ENCODE measurements at places on chromosomes 12 and 14. TPM values are rescaled to one million over a fixed set of nuclear protein-coding genes. Genes with fewer than 3 reads are reported as not detected.

- H3K27me3 ChIP-seq = no peaks in the 10 kb centered on the region
- H3K27ac ChIP-seq = no peak overlapping the region
- H3K36me3 ChIP-seq = no peaks in the 10 kb centered on the region
- H3K4me3 ChIP-seq = no peak overlapping the region
- no peaks in the 10 kb centered on the region for H3K4me1 ChIP-seq
- DNase-seq = no peak
These were observed 131.5 kb upstream of the MGAT4C start for GRCh38 chr12:86387591-86388145.

DNA sequence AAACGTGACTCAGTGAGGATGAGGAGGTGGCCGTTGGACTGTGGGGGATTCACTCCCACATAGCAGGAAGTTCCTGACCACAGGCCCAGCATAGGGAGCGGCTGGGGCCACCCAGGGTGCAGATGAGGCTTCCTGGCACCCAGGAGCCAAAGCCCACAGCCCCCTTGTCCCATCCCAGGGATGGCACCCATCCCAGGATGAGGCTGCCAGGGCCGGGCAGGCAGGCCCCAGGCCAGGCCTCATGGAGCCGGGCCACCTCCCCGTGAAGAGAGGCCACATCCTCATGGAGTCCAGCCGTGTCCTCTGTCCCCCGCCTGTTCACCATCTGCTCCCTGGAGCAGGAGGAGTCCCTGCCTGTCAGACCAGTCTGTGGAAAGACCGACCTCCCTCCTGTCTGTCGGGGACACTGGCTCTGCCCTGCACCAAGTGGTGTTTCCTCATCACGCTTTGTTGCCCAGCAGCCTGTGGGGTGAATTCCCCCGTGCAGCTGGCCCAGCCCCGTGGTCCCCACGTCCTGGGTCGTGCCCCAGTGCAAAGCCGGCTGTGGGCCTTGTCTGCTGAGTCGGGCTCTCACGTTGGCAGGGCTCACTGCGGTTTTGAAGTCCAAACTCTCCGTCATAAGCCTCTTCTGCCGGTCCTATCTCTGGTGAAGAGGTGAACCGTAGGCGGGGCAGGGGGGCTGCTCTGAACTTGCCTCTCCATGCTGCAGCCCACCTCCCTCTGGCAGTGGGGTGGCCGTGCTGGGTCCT is 24.5 kb downstream of the MMP17 start:
- no peak for DNase-seq
- no peaks in the 10 kb centered on the region for H3K4me1 ChIP-seq
- H3K27me3 ChIP-seq = no peaks in the 10 kb centered on the region
- no peak overlapping the region for H3K27ac ChIP-seq

DNA sequence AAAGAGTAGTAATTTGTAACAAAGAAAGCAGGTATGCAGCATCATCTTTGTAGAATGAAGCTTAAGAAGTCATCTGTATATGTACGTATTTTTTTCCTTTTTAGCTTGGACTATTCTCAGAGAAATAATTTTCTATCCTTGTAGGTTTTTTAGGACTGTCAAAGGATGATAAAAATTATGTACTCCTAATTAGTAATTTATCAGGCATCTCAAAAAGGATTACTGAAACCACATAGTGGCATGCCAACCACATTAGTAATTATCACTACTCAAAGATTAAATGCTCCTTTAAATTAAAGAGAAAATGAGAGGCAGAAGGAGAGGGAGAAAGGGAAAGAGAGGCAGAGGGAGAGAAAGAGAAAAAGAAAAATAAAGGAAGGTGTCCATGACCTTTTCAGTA is 17.3 kb downstream of the TTC8 start:
- H3K27ac ChIP-seq = no peak overlapping the region
- H3K36me3 ChIP-seq = no peaks in the 10 kb centered on the region
- H3K27me3 ChIP-seq = no peaks in the 10 kb centered on the region
- H3K4me1 ChIP-seq = no peaks in the 10 kb centered on the region
- DNase-seq = no peak

- no peak overlapping the region for H3K4me3 ChIP-seq
- H3K36me3 ChIP-seq = no peaks in the 10 kb centered on the region
- H3K27me3 ChIP-seq = no peaks in the 10 kb centered on the region
- DNase-seq = no peak
- H3K27ac ChIP-seq = no peak overlapping the region
These were observed 203.5 kb upstream of the G2E3 start for GRCh38 chr14:30355431-30355913.

DNA sequence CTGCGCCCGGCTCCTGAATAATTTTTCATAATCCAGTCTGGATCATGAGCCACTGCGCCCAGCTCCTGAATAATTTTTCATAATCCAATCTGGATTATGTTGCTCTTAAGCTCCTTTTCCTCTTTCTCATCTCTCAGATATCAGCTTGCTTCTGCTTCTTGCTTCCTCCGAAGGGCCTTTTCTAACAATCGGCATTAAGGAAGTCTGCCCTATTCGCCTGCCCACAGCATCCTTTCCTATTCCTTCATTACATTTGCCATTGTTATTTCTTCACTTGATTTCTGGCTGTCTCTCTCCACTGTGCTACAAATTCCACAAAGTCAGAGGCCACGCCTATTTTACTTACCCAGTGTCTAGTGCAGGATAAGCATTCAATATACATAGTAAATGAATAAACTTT is 83.5 kb downstream of the TTC7B start:
- no peak overlapping the region for H3K27ac ChIP-seq
- H3K4me3 ChIP-seq = no peak overlapping the region
- H3K36me3 ChIP-seq = no peaks in the 10 kb centered on the region
- no peaks in the 10 kb centered on the region for H3K4me1 ChIP-seq
- DNase-seq = no peak
- no peaks in the 10 kb centered on the region for H3K27me3 ChIP-seq

DNA sequence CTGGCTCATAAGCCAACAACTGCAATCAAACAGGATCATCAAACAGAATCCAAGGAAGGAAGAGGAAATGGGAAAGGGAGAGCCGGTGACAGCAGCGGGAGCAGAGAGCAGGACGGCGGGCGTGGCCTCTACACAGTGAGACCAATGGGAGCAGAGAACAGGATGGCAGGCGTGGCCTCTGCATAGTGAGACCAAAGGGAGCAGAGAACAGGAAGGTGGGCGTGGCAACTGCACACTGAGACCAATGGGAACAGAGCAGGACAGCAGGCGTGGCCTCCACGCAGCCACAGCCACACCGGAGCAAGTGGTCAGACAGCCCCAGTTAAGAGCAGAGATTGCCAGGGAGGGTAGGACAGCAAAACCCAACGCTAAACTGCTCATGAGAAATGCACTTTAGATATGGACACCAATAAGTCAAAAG is 16.4 kb downstream of the LRCOL1 start:
- peak; percentile 82 for DNase-seq
- H3K4me3 ChIP-seq = no peak overlapping the region
- no peak overlapping the region for H3K27ac ChIP-seq
- H3K36me3 ChIP-seq = no peaks in the 10 kb centered on the region
- H3K27me3 ChIP-seq = no peaks in the 10 kb centered on the region

DNA sequence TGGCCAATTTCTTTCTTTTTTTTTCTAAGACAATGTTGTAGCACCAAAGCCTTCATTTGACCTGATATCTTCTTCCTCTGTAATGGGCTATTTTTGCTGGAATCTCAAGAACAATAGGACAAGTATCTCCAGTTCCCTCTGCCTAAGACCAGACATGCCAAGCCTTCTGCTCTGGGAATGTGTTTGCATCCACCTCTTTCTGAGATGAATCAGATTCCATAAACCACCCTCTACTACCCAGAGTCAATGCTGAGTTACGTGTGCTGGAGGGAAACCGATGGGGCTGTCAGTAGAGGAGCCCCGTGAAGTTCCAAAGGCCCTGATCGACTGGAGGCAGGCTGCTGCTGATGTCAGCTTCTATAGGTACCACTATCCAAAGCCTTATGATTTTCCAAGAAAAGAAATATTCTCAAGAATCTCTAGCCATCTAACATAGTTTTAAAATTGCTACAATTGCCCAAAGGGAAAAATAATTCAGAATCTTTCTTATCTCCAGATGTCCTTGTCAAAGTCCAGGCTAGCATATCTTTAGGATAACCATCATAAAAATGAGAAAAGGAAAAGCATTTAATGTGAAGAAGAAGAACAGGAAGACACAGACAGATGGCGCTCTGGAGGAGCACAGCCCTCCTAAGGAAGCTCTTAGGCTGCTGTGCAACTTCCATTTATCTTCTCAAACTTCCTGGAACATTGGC is 101.9 kb downstream of the SLC8A3 start:
- no peak for DNase-seq
- no peak overlapping the region for H3K27ac ChIP-seq
- no peaks in the 10 kb centered on the region for H3K27me3 ChIP-seq

DNA sequence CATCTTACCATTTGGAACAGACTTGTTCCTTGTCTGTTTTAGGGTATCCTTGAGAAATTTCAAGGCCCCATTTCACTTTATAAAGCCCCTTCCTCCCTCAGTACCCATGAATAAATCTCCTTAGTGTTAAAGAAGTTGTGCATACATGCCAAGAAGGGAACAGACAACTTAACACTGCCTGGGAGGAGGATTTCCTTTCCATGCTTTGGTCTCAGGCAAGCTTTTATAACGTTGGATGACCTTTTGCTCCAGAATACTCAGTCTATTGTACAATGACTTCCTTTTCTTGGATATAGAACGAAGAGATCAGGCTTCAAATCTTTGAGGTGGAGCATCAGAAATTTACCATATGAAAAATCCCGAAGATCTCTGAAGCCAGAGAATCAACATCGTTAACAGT is 551.4 kb downstream of the PRKD1 start:
- H3K4me3 ChIP-seq = no peak overlapping the region
- no peak overlapping the region for H3K27ac ChIP-seq
- H3K4me1 ChIP-seq = no peaks in the 10 kb centered on the region
- no peak for DNase-seq
- H3K36me3 ChIP-seq = no peaks in the 10 kb centered on the region

DNA sequence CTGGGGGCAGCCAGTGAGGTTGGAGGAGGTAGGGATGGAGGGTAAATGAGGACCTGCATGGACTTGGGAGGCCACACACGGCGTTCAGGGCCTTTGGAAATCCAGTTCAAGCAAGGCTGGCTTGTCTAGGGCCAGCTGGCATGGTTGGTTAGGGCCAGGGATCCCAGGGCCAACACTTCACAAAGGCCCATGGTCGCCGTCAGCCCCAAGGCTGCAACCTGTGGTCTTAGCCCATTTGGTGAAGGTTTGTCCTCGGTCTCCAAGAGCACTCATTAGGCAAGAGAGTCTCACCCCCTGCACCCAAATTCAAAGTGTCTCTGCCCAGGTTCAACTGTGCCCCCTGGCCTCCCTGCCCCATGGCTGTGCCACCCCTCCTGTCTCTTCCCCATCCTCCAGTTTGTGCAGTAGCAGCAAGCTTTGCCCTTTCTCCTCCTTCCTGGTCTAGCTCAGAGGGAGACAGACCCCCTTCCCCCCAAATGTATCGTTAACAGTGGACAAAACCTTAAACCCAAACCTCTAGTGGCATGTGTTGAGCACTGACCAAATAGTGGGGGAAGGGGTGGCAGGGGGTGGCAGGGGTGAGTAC is 94.1 kb downstream of the NINJ2 start:
- H3K4me1 ChIP-seq = no peaks in the 10 kb centered on the region
- no peaks in the 10 kb centered on the region for H3K36me3 ChIP-seq
- no peaks in the 10 kb centered on the region for H3K27me3 ChIP-seq
- H3K27ac ChIP-seq = no peak overlapping the region
- peak overlapping the region; percentile 59 for H3K4me3 ChIP-seq

DNA sequence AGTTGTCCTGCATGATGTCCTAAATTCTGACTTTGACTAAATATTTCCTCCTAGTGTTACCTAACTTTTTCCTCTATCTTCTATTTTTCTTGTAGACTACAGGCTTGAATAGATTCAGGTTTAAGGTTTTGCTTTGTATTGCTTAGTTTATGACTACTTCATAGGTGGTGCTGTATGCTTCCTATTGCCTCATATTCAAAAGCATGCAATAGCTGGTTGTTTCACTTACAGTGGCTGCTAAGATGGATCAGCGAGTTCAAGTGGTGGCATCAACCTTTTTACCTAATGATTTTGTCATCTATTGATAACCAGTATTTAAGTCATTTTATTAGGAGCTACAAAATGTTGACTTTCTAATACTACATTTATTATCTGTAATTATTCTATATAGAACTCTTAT is 36.3 kb upstream of the BICD1 start:
- H3K27me3 ChIP-seq = no peaks in the 10 kb centered on the region
- H3K4me3 ChIP-seq = no peak overlapping the region
- no peak overlapping the region for H3K27ac ChIP-seq
- DNase-seq = no peak
- no peaks in the 10 kb centered on the region for H3K36me3 ChIP-seq

DNA sequence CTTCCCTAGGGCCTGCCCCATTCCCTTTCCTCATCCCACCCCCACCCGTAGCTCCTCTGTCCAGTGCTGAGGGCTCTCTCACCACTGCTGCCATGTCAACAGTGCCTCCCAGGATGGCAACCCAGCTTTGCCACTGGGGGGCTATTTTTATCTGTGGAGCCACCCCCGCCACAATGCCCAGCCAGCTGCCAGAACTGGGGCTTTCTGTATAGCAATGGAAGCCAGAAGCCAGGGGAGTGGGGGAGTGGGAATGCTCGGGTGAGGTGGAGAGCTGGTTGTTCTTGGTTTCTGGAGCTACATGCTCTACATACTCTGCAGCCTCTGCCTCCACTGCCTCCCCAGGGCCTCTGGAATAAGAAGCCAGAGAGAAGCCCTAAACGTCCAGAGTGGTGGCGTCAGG is 8.9 kb downstream of the PDE1B start:
- no peak overlapping the region for H3K27ac ChIP-seq
- H3K27me3 ChIP-seq = no peaks in the 10 kb centered on the region
- H3K4me3 ChIP-seq = no peak overlapping the region
- no peaks in the 10 kb centered on the region for H3K4me1 ChIP-seq
- no peak for DNase-seq

- no peak for DNase-seq
- H3K4me1 ChIP-seq = peaks cover 17% of the 10 kb centered on the region
- no peaks in the 10 kb centered on the region for H3K27me3 ChIP-seq
- no peak overlapping the region for H3K27ac ChIP-seq
- no peak overlapping the region for H3K4me3 ChIP-seq
These were observed 77.3 kb downstream of the IRF2BPL start for GRCh38 chr14:76951166-76951565.

GRCh38 chr12:13179211-13180074 is 17.1 kb upstream of the EMP1 start:
- DNase-seq = peak; percentile 36
- no peak overlapping the region for H3K27ac ChIP-seq
- H3K27me3 ChIP-seq = no peaks in the 10 kb centered on the region

GRCh38 chr12:47160316-47161244 is 80.8 kb upstream of the AMIGO2 start:
- peaks cover 16% of the 10 kb centered on the region for H3K4me1 ChIP-seq
- no peaks in the 10 kb centered on the region for H3K27me3 ChIP-seq
- no peak for DNase-seq
- H3K36me3 ChIP-seq = no peaks in the 10 kb centered on the region
- H3K27ac ChIP-seq = no peak overlapping the region
- no peak overlapping the region for H3K4me3 ChIP-seq

Gene PRH2
- total RNA-seq = not detected

Gene MUCL1
- not detected for total RNA-seq
